T-helper 2 cell (primary cell): ENCODE measurements at places on chromosomes 3 and 15.

- DNase-seq = no peak
Measured at GRCh38 chr15:96320107-96320506, 10.4 kb upstream of the NR2F2 start.

DNA sequence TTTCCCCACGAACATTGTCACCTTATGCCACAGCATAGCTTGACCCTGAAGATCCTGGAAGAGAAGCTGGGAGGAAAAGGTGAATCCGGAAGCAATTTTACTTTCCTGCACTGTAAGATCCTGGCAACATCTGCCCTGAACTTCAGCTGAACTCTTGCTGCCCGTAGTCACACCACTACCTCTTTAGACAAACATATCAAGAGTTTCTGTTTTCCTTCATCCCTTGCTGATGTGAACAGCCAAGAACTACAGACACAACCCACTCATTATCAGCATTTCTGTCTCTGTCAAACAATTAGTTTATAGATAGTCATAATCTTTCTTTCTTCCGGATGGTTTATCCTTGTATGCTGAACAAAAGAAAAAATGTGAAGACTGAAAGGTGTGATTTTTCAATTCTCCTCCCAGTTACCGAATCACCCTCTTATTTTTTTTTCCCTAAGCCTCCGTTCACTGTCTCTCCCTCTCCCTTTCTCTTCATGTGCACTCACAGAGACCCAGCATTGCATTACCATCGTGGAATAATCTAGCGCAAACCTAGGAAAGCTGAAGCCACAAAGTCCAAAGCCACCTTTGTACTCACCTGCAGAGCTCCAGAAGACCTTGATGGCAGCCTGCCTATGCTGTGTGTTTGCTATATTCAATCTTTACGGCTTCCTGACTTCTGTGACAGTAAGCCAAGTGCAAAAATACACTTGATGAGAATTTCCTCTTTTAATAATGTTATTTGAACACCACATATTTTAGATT, 229.2 kb downstream of the CDIN1 start:
- DNase-seq = no peak

DNA sequence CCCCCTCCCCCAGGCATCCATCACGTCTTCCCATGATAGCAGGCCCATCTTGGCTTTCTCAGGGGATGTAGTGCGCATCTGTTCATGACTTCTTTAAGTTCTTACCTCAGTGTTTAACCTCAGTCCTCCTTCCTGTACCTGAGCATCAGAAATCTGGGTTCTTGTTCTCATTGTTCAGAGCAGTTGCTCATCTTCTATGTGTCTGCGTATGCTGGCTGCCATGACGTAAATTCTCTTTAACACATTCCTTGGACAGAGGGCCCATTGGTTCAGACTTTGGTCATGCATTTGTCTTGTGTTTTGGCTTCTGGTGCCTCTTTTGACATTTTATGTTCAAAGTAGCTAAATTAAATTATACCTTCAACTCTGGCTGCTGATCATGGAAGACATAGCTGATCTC, 227.3 kb downstream of the CACNA2D3 start:
- DNase-seq = no peak

- no peak for DNase-seq
Measured at GRCh38 chr15:68413363-68414205, 18.4 kb downstream of the ITGA11 start.

GRCh38 chr3:9955067-9955502, 2.9 kb upstream of the PRRT3 start:
- DNase-seq = no peak

DNA sequence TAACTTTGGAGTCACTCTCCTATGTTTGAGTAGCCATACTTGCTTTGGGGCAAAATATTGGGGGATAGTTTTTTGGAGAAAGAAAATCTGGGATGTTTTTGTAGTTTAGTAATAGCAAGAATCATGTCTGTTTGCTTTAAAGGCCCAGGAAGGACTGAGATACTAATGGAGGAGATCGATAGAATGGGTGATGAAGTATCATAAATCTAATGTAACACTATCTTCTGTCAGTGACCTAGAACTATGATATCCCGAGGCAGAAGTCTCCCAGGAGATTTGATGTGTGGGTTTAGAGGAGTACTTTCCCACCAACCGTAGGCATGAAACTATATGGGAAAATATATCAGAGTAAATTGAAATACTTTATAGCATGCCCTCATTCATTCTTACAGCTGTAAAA, 21.0 kb upstream of the NFKBIZ start:
- DNase-seq = no peak

DNA sequence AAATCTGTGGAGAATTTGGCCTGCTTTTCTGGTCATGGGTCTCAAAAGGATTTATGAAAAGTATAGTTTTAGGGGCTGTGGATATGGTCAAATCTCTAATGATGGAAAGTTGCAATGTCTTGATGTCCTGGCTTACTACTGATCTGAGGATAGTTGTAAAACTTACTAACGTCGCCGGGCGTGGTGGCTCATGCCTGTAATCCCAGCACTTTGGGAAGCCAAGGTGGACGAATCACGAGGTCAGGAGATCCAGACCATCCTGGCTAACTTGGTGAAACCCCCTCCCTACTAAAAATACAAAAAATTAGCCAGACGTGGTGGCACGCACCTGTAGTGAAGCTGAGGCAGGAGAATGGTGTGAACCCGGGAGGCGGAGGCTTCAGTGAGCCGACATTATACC, 19.6 kb downstream of the TRIM71 start:
- DNase-seq = no peak

DNA sequence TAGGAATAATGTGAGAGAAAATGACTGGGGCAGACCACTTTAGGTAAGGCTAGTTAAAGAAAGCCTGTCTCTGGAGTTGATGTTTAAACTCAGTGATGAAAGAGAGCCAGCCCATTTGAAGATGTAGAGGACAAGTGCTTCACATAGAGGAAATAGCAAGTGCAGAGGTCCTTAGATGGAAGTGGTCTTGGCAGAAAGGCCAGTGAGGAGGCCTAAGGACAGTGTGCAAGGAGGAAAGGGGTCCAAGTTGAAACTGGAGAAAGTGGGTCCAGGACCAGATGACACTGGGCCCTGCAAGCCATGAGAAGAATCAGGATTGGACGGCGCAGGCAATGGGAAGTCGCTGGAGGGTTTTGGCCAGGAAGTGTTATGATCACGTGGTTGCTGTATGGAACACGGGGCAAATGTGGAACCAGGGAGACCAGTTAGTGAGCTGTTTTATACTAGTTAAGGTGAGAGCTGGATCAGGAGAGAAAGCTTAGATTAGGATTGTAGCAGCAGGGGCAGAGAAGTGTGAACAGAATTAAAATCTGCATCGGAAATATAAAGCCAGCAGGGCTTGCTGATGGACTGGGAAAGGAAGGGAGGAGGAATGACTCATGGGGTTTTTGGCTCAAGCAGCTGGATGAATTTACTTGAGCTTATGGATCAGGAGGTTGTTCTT, 48.0 kb upstream of the SCAANT1 start:
- no peak for DNase-seq
